ENCODE measurements at places on chromosomes 11 and 22.
A peak's percentile ranks its signal among the peaks of the same experiment; 100 is the strongest.

- no peak for DNase-seq
Measured at GRCh38 chr22:23556026-23556620, 24.0 kb downstream of the IGLL1 start.

GRCh38 chr11:132898021-132898420 is 634.3 kb downstream of the OPCML start:
- DNase-seq, result no peak

DNA sequence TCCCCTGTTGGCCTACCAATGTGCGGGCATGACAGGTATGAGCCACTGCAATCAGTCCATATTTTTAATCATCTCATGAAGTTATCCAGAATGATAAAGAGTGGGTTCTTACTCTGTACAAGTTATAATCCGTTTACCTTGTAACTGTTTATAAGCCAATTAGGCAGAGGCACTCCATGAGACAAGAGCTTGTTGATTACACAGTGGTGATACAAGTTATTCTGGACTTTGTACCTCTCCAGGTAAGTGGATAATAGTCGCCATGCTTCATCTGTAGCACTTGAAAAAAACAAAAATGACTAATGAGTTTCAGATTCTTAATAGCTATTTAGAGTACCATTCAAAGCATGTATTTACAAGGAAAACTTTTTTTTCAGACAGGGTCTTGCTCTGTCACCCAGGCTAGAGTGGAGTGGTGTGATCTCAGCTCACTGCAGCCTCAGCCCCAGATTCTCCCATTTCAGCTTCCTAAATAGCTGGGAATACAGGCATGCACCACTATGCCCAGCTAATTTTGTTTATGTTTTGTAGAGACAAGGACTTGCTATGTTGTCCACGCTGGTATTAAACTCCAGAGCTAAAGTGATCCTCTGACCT is 17.7 kb upstream of the FNBP4 start:
- no peak for DNase-seq

DNA sequence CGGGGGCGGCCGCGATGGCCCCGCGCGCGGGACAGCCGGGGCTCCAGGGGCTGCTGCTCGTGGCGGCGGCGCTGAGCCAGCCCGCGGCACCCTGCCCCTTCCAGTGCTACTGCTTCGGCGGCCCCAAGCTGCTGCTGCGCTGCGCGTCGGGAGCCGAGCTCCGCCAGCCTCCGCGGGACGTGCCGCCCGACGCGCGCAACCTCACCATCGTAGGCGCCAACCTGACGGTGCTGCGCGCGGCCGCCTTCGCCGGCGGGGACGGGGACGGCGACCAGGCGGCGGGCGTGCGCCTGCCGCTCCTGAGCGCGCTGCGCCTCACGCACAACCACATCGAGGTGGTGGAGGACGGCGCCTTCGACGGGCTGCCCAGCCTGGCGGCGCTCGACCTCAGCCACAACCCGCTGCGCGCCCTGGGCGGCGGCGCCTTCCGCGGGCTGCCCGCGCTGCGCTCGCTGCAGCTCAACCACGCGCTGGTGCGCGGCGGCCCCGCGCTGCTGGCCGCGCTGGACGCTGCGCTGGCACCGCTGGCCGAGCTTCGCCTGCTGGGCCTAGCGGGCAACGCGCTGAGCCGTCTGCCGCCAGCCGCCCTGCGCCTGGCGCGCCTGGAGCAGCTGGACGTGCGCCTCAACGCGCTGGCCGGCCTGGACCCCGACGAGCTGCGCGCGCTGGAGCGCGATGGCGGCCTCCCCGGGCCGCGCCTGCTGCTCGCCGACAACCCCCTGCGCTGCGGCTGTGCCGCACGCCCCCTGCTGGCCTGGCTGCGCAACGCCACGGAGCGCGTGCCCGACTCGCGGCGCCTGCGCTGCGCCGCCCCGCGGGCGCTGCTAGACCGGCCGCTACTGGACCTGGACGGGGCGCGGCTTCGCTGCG is 697 bp downstream of the TPBGL start:
- DNase-seq, result peak; percentile 86
